ENCODE measurements at places on chromosomes 6 and 20. TPM values are rescaled to one million over a fixed set of nuclear protein-coding genes. Genes with fewer than 3 reads are reported as not detected.

The KCNS1 gene
- total RNA-seq, result 0.11 TPM

The PNLDC1 gene
- total RNA-seq, result not detected

The RSPO4 gene
- not detected for total RNA-seq

The APCDD1L gene
- 19.5 TPM for total RNA-seq

The GSTA3 gene
- not detected for total RNA-seq

The MAVS gene
- 22.0 TPM for total RNA-seq

The MTFR2 gene
- not detected for total RNA-seq

The THBS2 gene
- total RNA-seq, result 124 TPM

The ZSCAN26 gene
- total RNA-seq, result 28.5 TPM

The CEP250 gene
- total RNA-seq, result 15.5 TPM

The TMEM151B gene
- not detected for total RNA-seq

The WFDC5 gene
- total RNA-seq, result not detected

The NRSN1 gene
- not detected for total RNA-seq

The BHLHE23 gene
- not detected for total RNA-seq

The SMOC2 gene
- total RNA-seq, result not detected

The SCGN gene
- not detected for total RNA-seq

The SIRPB2 gene
- total RNA-seq, result not detected

The FAM83C gene
- not detected for total RNA-seq

The SYNDIG1 gene
- total RNA-seq, result 2.6 TPM

The NFATC2 gene
- 0.51 TPM for total RNA-seq

The SULF2 gene
- total RNA-seq, result 5.6 TPM
